Skeletal muscle cell (primary cell): ENCODE measurements at places on chromosomes 7 and 10.

DNA sequence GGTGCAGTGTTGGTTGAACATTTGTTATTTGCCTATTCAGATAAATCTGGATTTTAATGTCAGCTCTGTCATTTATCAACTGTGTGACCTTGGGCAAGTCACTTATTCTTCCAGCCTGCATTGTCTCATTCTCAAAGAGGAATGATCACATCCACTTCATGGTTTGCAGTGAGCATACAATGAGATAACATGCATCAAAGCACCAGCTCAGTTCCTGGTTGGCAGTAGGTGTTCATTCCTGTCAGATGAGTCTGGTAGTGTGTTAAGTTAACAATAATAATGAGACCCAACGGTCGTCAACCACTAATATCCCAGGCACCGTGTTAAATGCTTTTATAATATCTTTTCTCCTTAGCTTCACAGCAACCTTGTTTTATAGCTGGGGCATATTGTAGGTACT is 137.3 kb downstream of the SORCS3 start:
- no peak for DNase-seq

- DNase-seq, result no peak
Observed at GRCh38 chr7:140607441-140607989, 33.1 kb downstream of the DENND2A start.

- no peak for DNase-seq
Observed at GRCh38 chr7:38448584-38449234, 175.3 kb upstream of the TARP start.

- no peak for DNase-seq
Observed at GRCh38 chr10:53071505-53072125, 299.0 kb upstream of the MBL2 start.

GRCh38 chr10:27948186-27948585 is 50.7 kb downstream of the ODAD2 start:
- no peak for DNase-seq

DNA sequence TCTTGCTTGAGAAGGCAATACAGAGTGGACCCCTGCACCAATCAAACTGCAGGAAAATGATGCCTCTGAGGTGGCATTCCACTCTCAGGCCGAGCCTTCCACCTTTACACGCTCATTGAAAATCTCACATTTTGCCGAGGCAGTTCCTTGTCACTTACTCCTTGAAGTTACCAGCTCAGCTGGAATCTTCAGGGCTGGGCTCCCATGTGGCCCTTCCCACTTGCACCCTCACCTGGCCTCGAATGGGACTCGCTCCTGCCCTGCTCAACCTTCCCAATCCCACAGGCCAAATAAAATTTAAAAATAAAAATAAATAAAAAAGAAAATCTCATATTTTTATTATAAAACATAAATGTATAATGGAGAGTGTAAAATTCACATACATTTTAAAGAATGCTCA is 790.7 kb upstream of the COBL start:
- no peak for DNase-seq

DNA sequence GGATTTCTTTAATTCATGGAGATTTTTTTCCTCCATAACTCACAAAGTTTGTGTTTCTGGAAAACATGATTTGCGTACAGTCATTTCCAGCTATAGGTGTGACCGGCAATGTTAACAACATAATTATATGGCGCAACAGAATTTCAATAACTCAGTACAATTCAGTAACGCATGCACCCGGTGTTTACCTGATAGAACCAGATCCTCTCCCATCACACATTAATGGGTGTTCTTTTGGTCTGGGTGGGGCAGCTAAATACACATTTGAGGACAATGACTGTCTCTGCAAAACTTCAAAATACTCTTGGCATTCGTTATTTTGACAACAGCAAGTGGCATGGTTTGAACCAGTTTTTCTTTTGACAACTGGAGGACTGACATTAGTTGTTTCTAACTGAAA is 102.3 kb downstream of the KLF6 start:
- no peak for DNase-seq

DNA sequence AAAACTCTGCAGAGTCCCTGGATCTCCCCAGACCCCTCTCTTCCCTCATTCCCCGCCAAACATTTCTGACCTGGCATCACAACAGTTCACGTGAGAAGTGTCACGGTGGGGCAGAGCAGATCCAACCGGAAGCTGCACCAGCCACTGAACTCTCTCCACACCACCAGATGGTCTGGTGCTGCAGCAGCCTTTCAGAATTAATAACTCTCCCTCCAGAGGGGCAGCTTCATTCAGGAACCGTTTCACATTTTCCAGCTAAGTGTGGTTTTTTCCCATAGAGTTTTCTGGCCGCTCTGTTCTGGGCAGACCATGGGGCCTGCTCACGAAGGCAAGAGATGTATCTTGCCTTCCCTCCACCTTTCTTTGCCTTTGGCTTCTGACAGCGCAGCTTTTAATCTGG is 486.7 kb upstream of the GALNT17 start:
- DNase-seq, result no peak

- DNase-seq, result no peak
Observed at GRCh38 chr10:35133586-35133985, 6.9 kb downstream of the CREM start.

DNA sequence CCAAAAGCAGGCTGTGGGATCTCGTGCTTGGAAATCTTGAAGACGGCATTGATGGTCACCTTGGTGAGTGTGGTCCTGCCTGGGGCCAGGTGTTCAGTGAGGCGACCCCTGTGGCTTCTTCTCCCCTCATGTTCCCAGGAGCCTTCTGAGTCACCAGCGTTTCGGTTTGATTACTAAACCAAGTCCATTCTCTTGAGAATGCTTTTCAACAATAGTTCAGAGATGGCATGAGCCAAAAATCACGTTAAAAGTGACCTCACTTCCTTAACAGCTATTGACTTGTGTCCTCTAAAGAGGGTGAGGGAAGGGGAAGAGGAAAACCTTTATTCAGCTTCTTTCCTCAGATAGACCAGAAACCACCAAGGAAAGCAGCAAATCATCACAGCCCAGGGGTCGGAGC is 315.2 kb downstream of the GATA3 start:
- DNase-seq, result no peak

DNA sequence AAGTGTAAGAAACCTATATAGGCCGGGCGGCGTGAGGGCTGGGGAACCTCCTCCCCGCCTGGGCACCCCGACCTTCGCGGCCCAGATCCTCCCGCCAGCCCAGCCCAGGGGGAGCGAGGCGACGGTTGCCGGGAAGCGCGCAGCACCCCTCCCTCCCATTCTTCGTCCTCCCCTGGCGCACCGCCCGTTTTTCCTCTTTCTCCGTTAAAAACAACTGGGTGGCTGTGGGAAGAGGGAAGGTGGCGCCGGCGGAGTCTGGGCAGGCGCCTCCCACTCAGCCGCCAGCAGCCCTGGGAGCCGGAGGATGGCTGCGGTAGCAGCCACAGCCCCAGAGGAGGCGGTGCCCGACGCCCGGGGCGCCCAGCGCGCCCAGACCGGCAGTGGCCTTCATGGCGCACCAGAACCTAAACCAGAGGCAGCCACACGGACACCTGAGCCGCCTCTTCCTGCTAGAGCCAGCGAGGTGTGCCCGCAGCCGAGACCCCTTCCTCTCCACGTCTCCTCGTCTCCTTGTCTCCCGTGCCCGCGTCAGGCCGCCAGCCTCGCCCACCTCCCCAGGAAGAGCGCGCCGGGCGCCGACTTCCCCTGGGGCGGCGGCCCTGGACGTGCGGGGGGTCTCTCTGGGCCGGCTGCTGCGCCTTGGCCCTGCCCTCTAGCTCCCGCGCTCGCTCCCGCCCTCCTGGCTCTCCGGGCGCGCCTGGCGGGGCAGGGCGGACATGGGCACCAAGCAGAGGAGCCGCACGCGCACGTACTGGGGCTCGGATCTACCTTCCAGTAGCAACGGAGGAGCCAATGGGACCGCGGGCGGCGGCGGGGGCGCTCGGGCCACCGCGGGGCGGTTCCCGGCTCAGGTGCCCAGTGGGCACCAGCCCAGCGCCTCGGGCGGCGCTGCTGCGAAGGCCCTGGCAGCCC is 32.8 kb upstream of the SFTPD start:
- no peak for DNase-seq

DNA sequence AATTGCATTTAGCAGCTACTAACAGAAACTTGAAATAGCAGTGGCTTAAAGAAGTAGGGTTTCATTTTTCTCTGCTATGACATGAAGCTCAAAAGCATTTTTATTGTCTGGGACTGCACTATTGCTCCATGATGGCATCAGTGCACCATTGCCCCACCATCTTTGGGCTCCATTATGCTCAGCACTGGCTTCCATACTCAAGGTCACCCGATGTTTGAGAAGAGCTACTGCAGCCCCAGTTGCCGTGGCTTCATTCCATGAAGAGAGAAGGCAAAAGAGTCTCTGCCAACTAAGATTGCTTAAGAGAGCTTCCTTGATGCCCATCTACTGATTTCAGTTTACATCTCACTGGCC is 192.2 kb upstream of the LRGUK start:
- no peak for DNase-seq

DNA sequence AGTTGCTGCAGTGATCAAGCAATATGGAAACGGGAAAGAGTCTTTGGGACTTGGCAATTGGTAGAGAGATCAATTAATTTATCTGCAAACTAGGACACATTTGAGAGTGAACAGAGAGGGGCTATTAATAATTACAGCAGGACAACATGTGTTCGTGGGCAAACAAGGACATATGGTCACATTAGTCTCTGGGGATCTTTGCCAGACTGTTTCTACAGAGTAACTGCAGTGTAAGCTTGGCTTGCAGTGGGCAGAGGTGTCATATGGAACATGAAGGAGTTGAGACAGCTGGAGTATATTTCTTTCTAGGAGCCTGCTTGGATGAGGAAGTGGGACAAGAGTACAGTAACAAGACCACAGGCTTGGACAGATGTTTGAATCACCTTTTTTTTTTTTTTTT is 232.1 kb upstream of the LYZL1 start:
- DNase-seq, result no peak
